ENCODE measurements at places on chromosomes 11 and 22.

DNA sequence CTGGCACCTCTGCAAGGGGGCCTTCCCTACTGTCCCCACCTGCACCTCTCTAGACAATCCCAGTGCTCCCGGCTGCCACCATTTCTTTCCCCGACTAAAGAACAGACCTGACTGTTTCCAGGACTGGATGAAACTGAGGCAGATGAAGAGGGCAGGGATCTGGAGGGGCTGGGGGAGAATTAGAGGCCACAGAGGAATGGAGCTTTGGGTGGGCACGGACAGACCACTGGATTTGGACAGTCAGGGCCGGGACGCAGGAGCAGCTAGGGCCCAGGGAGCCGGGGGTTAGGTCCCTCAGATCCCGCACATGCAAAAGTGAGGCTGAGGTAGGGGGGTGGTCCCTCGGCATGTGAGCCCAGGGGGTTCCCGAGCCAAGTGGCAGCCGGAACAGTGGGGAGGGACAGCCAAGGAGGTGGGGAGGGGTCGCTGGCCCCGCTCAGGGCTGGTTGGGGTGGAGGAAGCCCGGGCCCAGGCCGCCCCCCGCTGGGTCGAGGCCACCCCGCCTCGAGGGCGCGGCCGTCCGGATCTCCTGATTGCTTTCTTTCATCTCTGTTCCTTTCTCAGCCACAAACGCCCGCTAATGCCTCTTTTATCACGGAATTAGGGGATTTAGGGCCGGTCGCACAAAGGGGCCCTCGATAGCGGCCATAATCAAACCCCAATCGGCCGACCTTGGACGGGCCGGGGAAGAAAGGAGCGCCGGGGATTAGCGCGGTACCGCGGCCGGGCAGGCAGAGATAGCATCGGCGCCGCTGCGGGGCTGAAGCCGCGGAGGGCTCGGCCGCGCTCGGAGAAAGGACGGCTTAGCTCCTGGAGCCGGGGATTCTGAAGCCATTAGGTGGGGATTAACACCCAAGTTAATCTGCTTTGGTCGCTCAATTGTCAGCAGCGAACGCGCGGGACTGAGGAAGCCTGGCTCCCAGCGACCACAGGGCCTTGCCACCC is 9.3 kb downstream of the SLC25A1 start:
- no peak for DNase-seq

- DNase-seq = no peak
These were observed 8.5 kb downstream of the TIMP3 start for GRCh38 chr22:32809786-32810554.

- no peak for DNase-seq
These were observed 16.6 kb downstream of the CYB5R2 start for GRCh38 chr11:7656704-7657103.

DNA sequence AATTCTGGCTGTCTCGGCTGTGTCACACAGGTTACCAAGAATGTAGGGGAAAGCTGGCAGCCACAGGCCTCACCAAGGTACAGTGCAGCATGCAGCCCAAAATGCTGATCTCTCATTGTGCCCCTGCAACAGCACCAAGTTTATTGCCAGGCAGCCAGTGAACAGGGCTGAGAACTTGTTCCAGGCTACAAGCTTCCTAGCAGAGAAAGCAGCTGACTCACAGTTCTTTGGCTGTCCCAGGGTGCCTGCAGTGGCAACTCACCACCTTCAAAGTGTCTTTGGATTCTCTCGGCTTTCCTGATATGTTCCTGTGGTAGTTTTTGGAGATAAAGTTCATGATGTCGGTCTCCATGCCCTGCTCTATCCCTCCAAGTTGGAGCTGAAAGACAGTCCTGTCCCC is 719.1 kb upstream of the ANO3 start:
- DNase-seq = no peak

- DNase-seq = no peak
These were observed 69.3 kb downstream of the SEZ6L start for GRCh38 chr22:26238596-26238995.

- no peak for DNase-seq
These were observed 131.9 kb downstream of the RASSF10 start for GRCh38 chr11:13140873-13141655.

GRCh38 chr11:119093942-119094815 is 7.5 kb downstream of the DPAGT1 start:
- peak; percentile 40 for DNase-seq

- DNase-seq = no peak
These were observed 85.5 kb downstream of the MORC2 start for GRCh38 chr22:30882974-30883533.

GRCh38 chr11:5339771-5340322 is 3.5 kb downstream of the OR51B5 start:
- no peak for DNase-seq

DNA sequence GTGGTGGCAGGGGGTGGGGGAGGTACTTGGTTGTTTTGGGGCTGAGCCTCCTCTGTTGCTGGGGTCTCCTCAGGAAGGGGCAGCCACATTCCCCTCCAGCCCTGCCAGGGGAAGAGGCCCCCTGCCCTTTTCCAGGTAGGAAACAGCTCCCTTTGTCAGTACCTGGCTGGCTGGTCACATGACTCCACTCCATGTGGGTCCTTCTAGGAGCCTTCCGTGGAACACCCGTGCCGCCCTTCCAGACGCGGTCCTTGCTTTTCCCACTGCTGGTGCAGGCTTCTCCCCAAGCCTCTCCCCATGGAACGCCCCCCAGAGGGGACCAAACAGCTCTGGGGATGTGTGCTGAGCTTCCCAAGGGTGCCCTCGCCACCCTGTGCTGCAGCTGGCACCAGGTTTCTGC is 19.9 kb downstream of the IFT27 start:
- no peak for DNase-seq

DNA sequence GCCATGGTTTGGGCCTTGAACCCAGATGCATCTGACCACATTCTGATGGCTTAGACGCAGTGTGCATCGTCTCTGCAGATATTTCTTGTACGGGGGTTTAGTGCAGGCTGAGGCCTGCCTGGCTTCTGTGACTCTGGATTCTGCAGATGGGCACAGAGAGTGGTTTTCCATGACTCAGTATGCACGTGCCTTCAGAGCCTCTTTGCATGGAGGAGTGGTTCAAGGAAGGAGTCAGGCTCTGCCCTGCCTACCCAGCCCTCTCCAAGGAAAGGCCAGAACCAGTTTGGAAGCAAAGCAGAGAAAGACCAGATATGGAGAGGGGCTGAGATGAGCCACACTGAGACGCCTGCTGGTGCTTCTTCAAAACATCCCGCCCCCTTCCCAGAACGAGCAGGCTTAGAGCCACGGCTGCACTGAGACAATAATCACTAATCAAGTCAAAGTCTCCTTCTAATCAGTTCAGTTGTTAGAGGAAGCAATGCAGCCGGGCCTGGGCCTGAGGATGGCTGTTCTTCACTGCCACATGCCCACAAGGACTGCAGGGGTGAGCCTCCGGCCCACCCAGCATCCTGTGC is 308.9 kb downstream of the NXPE2 start:
- DNase-seq = no peak

DNA sequence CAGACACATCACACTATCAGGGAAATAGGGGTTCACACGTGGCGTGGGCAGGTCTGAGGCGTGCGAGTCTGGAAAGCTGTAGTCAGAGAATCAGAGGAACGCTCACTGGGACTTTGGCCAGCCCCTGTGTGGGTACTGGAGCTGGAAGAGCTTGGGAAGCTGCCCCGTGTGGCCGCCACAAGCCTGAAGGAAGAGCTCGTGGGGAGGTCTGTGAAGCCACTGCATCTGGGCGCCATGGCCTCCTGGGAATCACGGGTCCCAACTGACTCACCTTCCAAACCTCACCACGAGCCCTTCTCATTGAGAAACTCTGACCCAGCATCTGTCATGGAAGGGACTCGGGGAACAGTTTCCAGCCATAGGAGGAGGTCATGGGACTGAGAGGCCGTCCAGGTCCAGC is 5.9 kb upstream of the MRGPRF start:
- DNase-seq = no peak

GRCh38 chr11:21588754-21589153 is 604.1 kb upstream of the ANO5 start:
- DNase-seq = no peak
